ENCODE measurements at places on chromosomes 2 and 18.

DNA sequence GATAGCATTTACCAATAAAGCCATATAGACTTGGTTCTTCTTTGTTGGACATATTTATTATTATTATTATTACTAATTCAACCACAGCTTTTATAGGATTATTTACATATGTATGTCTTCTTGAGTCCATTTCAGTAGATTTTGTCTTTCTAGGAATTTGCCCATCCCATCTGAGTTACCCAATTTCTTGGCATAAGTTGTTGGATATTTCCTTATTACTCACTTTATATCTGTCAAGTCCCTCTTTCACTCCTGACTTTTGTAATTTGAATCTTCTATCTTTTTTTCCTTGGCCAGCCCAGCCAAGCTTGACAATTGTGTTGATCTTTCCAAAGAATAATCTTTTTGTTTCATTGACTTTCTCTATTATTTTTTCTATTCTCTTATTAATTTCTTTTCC, 543.7 kb downstream of the SUCLG1 start:
- no peak for DNase-seq

DNA sequence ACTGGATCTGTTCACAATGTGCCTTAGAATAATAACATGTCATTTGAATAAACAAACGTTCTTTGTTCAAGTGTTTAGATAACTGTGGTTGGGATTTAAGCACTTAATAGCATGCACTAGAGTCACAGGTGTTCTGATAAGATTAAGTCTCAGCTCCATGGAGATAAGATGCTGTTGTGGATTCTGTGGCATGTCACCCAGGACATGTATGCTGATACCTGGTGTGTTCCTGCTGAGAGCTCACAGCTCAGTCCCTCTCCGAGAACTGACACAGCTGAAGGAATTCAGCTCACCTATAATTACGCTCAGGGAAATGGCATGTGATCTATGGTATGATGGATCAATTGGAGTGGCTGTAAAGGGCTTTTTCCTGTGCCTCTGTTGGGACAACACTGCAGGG, 75.4 kb upstream of the ST6GAL2 start:
- no peak for DNase-seq

DNA sequence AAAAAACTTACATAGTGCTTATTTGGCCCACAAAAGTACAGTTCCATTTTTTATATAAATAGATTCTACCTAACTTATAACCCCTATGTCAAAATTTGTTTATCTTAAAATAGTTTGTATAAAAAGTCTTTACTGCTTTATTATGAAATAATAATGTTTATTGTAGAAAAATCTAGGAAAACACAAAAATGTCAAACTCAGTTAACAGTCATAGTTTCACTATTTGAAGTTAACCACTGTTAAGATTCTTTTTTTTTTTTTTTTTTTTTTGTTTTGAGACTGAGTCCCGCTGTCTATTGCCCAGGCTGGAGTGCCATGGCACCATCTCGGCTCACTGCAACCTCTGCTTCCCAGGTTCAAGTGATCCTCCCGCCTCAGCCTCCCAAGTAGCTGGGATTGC, 26.5 kb upstream of the ABI2 start:
- no peak for DNase-seq

GRCh38 chr2:170170281-170171040, 7.5 kb upstream of the MYO3B start:
- DNase-seq, result no peak

- DNase-seq, result no peak
These were observed 263.0 kb downstream of the NDUFA10 start for GRCh38 chr2:239762106-239762505.

DNA sequence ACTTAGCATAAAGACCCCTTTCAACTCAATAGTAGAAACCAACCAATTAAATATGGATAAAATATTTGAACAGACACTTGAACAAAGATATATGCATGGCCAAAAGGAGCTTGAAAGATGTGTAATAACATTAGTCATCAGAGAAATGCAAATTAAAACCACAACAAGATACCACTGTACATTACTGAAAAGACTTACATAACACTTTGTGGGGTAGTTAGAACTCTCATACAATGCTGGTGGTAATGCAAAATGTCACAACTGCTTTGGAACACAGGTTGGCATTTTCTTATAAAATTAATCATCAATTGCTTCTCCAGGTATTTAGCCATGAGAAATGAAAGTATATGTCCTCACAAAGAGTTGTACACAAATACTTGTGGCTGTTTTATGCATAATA, 60.7 kb downstream of the TTC27 start:
- DNase-seq, result no peak

DNA sequence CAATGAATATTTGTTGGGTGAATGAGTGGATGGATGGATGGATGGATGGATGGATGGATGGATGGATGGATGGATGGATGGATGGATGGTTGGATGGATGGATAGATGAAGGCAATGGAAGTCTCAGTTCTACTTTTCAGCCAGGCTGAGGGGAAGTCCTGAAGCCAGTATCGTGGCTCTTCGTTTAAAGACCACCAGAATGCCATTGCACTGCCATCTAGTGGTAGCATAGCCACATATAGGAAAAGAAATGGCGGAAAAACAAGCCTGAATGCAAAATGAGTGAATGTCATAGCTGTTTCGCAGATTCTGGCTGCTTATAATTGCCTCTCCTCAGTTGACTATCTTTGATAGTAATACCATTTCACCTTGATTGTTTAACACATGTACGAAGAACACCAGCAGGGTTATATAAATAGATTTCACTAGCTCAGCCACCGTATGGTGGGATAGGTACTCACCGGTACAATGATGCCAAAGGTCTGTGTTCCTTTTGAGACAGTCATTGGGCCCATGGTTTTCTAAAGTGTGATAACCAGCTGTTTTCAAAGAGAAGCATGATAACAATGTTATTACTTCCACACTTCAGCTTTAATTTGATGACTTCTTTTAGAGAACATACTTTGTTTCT, 62.3 kb upstream of the GREB1L start:
- no peak for DNase-seq

DNA sequence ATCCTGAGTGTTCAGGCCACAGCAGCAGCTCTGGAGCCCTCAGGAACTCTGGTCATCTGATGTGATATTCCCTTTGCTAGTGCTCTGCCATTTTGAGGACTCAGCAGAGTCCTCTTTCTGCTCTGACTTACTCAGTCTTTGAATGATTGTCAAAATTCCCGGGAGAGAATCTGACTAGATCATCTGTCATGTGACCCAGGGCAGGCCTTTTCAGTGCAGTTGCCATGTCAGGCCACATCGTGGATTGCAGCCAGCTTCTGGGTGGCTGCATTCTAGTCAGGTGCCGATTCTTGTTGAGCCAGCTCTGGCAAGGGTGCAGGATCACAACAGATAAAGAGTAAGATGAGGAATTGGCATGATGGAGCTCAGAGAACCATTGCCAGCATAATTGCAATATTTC, 795.6 kb downstream of the CPS1 start:
- no peak for DNase-seq

- no peak for DNase-seq
These were observed 198.5 kb downstream of the LOXHD1 start for GRCh38 chr18:46458472-46458871.

DNA sequence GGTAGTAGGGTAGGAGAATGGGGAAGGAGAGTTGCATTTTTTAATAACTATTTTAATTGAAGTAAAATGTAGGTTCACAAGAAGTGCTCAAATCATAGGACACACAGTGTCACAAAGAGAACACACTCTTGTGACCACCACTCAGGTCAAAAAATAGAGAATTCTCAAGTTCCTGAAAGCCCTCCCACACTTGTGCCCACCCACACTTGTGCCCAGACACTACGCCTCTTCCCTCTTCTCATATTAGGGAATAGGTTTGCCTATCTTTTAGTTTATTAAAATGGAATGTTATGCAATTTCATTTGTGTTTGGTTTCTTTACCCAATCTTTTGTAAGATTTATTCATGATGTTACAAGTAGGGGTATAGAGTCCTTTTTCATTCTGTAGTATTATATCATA, 67.2 kb downstream of the UGGT1 start:
- DNase-seq, result no peak

- DNase-seq, result no peak
These were observed 212.1 kb upstream of the COPS8 start for GRCh38 chr2:236873636-236874035.

DNA sequence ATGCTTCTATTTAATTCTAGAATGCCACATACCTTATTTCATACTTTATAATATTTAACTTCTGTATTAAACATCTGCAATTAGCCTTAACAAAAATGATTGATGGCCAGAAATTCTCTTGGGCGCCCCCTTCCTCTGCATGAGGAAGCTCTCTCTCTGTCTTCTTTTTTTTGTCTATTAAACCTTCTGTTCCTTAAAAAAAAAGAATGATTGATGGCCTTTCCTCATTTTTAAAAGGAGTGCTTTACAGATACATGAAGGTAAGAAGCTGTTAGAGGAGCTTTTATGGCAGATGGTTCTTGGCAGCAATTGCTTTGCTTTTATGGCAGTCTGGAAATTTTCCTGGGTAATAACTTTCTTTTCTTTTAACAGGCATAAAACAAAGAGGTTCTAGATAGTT, 526.9 kb downstream of the SLC4A3 start:
- DNase-seq, result no peak

DNA sequence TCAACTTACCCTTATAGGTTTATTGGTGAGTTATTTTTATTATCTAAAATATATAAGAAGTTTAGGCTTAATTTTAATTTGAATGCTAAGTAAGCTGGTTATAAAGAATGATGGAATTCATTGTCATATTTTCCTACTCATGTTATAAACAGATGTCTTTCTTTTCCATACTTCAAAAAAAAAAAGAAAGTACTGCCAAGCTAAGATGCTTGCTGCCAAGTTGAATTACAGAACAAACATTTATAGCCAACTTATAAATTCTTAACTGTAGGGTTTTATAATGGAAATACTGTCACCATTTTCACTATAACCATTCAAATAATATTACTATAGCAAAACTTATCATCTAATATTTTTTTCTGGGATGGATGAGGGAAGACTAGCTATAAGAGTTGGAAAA, 676.0 kb downstream of the NRXN1 start:
- DNase-seq, result no peak

DNA sequence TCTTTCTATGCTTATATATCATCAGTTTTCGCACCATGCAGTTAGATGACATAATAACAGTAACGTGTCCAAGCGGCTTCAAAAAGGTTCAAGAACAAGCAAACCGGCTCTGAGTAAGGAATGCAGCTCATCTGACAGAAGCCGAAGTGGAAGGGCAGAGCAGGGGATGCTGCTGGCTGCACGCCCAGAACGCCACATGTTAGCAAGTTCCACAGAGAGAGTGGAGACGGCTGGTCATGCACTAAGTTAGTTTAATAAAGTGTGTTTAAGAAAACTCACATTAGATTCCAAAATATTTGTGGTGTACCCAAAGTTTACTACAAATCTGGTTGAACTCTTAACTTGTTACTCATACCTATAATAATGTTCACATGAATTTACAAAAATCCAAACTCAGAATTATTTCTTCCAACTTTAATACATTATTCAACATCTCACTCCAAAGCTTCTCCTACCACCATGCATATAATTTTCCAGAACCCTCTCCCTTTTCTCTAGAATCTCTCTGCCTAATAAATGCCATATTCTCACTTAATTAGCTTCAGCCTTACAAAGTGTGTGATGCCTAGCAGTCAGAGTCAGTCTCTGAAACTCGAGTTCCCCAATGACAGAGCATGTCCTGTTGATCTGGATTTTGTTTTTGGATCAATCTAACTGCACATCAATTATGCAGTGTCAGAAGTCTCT, 170.0 kb downstream of the DNAH7 start:
- DNase-seq, result peak; percentile 88

DNA sequence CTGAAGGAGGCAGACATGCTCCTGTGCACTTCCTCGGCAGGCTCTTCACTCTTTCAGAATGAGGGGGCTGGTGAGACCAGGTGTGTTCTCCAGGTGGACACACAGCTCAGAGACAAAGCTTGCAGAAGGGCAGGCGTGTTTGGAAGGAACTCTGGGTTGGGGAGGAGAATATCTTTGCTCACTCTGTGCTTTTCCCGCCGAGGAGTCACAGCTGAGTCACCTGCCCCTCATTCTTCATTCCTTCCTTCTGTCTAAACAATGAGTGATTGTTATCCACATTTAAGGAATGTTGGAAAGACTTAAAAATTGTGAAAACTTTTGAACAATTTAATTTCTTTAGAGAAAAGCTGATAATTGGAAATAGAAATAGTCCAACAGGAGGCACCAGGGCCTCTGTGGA, 126.3 kb upstream of the TPO start:
- DNase-seq, result no peak

DNA sequence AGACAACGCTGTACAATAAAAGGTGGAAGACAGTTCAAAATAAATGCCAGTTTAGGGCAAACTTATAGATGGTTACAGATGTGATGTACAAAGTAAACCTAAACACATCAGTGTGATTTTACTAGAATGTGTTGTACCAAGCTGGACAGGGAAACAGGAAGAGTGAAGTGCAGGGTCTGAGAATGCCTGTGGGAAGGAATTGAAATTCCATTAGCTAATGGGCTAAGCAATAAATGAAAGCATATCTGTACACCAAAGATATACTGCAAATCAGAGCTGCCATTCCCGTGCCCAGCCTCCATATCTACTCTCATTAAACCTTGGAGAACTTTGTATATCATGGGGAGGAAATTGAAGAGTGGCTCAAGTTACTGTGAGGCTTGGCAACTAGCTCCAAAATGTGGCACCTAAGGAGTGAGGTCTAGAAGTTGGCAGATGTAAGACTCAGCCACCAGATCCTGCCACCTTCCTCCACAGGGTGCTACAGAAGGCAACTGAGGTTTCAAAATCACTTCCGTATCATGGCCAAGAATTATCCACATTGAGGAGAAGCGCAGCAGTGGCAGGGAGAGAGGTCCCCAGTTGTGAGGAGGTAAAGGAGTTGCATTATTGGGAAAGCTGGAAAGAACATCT, 277.8 kb downstream of the TCF4 start:
- DNase-seq, result no peak

DNA sequence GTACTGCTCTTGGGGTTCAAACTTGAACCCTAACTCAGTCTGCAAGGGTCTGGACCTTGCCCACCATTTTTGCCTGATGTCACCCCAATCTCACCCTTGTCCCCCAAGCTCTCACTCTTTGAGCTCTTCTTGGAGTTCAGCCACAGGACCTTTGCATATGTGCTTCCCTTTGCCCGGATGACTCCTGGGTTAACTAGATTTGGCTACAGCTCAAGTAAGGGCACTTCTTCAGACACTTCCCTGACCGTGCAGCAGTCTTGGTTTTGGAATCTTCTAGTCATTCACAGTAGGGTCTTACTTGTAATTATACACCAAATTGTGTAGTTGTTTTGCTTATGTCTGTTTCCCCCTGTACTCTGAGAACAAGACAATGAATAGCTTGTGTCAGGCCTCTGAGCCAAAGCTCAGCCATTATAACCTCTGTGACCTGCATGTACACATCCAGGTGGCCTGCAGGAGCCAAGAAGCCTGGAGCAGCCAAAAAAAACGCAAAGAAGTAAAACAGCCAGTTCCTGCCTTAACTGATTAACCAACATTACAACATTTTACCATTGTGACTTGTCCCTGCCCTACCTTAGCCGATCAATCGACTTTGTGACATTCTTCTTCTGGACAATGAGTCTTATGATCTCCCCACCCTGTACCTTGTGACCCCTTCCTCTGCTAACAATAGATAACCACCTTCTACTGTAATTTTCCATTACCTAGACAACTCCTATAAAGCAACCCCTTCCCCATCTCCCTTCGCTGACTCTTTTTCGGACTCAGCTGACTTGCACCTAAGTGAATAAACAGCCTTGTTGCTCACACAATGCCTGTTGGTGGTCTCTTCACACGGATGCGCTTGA, 1.0 kb upstream of the MOGAT1 start:
- DNase-seq, result no peak

Data from left lung (tissue), 14 donors.